Kasumi-1 (cell line): ENCODE measurements at places on chromosomes 4 and X.

DNA sequence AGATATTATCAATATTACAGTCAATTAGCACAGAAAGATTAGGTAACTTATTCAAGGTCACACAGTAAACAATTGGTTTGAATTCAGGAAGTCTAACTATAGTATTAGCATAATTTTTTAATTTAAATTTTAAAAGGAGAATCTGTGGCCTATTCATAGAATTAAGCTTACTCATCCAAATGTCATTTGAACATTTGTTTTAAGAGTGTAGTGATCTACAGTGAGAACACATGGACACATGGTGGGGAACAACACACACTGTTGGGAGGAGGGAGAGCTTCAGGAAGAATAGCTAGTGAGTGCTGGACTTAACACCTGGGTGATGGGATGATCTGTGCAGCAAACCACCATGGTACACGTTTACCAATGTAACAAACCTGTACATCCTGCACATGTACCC is 48.3 kb downstream of the MEPE start:
- no peak for DNase-seq

GRCh38 chrX:130523460-130524394 is 121.9 kb downstream of the RBMX2 start:
- DNase-seq = no peak

DNA sequence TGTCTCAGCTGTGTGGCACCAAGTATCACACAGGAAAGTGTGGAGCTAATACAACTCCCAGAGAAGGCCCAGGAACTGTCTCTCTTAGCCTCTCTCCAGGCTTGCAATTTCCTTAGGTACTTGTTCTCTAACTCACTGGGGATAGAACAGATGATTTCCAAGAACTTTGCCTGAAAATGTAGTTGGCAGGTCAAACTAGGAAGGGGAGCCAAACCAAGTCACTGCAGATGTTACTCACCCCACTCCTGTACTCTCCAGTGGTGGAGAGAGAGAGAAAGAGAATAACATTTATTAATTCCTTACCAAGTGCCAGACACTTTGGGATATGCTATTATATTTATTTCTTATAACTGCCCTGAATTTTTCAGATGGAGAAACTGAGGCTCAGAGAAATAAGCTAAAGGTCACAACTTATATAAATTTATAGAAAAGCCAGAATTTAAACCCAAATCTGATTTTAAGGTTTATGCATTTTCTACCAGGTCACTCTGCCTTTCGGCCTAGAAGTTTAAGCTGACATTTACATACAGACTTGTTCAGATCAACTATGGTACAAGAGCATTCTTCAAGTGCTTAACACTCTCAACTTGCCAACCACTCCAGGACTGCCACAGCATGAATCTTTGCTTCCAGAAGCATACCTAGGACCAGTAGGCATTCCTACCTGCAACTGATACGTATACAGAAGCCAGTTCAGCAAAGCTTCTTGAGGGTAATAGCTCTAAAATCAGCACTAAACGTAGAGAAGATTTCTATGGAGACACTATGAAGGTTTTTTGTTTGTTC is 248.6 kb upstream of the ETNPPL start:
- no peak for DNase-seq

- peak; percentile 39 for DNase-seq
Measured at GRCh38 chrX:41240509-41240908, 93.5 kb upstream of the DDX3X start.
